Central memory CD8-positive, alpha-beta T cell (primary cell): ENCODE measurements at places on chromosomes 2 and 18.

DNA sequence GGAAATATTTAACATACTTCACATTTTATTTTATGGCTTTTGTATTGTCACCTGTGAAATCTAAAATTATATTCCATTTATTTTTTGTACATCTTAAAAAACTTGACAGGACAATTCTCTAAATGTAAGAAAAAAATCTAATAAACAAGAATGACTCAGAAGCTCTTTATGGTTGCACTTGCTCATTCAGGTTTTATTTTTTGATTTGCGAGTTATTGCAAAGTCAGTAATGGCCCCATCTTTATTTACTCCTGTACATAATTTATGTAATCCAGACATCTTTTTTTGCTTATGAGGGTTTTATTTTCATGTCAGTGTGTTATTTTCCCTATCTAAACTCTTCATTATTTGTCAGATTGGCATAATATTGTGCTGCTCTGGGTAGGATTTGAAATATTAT, 145.1 kb downstream of the MBD5 start:
- no peak for DNase-seq

GRCh38 chr2:241909769-241910168, 40.2 kb downstream of the RTP5 start:
- no peak for DNase-seq

DNA sequence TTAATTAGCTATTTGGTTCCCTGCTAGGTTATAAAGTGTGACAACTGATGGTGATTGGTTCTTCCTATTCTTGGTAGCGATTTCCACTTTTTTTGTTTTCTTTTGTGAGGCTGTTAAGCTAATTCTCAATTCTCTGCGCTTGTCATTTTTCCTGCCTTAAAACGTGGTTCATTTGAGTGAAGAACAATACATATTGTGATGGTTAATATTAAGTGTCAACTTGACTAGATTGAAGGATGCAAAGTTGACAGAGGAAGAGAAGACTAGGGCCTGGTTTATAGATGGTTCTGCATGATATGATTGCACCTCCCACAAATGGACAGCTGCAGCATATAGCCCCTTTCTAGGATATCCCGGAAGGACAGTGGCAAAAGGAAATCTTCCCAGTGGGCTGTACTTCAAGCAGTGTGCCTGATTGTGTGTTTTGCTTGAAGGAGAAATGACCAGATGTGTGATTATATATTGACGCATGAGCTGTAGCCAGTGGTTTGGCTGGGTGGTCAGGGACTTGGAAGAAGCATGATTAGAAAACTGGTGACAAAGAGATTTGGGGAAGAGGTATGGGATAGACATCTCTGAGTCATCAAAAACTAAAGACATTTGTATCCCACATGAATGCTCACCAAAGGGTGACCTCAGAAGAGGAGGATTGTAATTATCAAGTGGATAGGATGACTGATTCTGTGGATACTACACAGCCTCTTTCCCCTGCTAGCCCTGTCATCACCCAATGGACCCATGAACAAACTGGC, 39.4 kb upstream of the ZNF804A start:
- no peak for DNase-seq

- no peak for DNase-seq
These were observed 20.4 kb downstream of the ATP6V1B1 start for GRCh38 chr2:70956141-70956540.

DNA sequence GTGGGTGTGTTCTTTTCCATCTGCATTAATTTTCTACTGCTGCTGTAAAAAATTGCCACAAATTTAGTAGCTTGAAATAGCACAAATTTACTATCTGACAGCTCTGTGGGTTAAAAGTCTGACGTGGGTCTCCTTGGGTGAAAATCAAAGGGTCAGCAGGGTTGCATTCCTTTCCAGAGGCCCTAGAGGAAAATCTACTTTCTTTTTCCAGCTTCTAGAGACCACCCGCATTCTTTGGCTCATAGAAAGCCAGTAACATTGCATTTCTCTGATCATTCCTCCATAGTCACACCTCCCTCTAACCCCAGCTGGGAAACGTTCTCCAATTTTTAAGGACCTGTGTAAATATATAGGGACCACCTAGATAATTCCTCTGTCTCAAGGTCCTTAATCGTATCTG, 128.8 kb downstream of the ATL2 start:
- DNase-seq: no peak

- no peak for DNase-seq
These were observed 104.2 kb downstream of the CRIM1 start for GRCh38 chr2:36459725-36460137.

- DNase-seq: no peak
These were observed 29.0 kb upstream of the MAPRE3 start for GRCh38 chr2:26941486-26941885.

DNA sequence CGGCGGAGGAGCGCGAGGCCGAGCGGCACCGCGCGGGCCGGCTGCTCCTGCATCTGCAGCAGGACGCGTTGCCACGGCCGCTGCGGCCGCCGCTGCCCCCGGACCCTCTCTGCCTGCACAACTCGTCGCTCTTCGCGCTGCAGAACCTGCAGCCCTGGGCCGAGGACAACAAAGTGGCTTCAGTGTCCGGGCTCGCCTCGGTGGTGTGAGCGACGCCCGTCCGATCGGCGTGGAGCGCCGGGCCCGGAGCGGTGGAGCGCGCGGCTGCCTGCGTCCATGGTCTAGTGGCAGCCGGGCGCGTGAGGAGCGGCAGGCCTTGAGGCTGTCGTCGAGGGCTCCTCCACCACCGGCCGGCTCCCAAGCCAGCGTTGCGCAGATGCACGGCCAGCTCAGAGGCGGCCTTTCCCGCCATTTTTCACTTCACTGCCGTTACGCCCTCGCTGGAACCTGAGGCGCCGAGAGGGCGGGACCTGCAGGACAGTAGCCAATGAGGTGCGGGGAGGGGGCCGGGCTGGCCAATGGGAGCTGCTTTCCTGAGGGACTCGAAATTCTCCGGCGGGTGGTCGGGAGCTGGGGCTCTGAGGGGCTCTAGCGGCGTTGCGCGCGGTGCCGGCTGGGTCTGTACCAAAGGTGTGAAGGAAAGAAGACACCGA, 1.9 kb downstream of the TLX2 start:
- DNase-seq: peak; percentile 43

- DNase-seq: no peak
These were observed 40.5 kb downstream of the ANTXR1 start for GRCh38 chr2:69053416-69053965.

DNA sequence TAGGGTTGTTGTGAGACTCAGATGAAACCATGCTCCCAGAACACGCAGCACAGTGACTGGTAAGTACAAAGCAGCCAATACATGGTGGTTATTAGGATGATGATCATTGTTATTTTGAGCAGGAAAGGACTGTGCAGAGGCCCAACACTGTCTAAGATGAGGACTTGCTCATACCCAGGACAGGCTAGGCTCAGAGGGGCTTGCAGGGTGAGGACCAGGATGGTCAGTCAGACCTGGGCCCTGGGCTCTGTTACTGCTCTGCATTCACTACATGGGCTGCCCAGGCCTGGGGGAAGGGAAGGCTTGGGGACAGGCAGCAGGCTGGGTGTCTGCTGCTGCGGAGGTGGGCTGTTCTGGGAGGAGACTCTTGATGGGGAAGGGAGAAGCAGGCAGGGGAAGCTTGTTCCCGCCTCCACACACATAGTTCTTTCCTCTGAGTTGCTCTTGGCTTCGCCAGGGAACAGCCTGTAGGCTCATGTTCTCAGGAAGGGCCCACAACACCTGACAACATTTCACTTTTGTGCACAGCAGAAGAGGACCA, 17.5 kb downstream of the CAPN13 start:
- DNase-seq: no peak

DNA sequence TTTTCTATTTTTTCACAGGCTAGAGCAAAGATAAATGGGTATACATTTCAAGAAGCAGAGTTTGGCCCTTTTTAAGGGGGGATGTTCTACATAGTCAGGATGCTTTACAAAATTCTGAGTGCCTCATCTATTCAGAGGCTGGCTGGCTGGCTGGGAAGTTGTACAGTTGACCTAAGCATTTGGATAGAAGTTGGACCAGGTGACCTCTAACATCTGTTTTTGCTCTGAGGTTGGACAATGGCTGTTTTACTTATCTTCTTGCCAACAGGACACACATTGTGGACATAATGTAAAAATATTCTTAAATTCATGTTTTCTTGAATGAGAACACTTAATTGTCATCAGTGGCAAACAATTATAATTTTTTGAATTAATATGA, 205.4 kb downstream of the PTPRM start:
- DNase-seq: no peak
